ENCODE measurements at places on chromosomes 11 and 22.

DNA sequence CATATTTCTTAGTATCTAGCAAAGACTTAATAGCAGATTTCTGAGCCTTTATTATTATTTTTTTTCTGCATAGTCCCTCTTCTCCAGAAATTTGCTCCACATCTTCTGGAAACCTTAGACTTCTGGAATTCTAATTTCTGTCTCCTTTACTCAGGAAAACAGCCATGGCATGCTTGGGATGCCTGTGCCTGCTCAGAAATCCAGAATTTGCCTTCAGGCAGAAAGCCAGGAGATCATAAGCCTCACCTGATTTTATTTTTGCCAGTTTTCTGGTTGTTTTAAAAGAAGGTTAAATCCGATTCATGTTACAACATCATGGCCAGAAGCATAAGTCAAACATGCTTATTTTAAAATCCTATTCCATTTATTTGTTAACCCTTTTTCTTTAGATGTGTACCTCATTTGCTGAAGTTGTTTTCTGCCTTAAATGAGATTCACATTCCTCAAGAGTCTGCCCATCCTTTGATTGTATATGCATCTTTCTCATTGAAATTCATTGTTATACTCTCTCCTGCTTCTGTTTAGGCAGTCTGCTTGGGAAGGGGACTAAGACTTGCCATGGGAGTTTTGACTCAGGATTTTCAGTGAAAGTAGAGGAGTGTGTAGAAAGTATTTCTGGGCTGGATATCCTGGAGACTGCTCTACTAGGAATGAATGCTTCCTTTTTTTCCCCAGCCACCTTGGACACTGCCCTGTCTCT, 37.1 kb downstream of the SIK2 start:
- DNase-seq, result no peak

DNA sequence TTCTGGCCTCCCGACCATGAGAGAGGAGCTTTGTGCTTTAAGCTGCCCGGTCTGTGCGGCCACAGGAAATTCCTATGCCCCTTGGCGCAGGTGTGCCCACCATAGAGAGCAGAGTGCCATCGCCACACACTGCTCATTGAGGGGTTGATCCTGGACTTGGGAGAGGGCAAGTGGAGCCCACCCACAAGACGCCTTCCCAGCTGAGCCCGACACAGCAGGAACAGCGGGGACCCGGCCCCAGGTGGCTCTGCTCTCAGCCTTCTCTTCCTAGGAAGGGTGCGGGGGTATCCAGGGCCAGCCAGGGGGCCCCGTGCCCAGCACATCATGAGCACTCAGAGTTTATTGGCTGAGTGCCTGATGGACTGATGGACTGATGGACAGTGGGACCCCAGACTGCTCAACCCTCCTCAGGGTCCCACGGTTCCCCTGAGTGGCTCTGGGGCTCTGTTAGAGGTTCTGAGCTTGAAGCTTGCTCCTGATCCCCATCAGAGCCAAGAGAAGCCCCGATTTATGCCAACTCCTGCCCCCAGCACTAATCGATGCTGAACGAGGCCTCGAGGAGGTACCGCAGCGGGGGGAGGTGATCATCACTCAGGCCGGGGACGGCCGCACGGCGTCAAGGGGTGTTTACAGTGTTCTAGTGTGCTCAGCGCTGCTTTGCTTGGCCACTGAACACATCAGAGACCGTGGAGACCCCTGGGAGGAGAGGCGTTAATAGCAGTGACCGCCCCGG, 13.5 kb upstream of the MRGPRD start:
- DNase-seq, result no peak

GRCh38 chr22:49240472-49240871, 587.2 kb downstream of the BRD1 start:
- no peak for DNase-seq

- no peak for DNase-seq
Observed at GRCh38 chr11:10680956-10681487, 12.5 kb downstream of the IRAG1 start.

Measured in T47D (cell line).